ENCODE measurements at places on chromosomes 5 and 9.

DNA sequence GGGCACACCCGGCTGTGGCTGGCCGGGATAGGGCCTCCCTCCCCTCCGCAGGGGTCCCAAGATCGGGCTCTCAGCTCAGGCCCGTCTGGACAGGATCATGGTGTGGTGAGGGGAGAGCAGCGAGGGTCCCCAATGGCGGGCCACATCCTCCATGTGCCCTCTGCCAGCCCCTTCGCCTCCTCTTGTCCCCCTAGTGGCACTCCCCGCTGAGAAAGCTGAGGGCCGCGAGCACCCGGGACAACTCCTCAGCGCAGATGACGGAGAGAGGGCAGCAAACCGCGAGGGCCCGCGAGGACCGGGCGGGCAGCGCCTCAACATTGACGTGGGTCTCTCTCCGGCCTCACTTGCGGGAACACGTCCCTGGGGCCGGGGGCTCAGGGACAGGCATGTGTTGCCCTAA, 24.6 kb downstream of the NKD2 start:
- no peak for DNase-seq

GRCh38 chr9:13576101-13576500, 296.6 kb upstream of the MPDZ start:
- DNase-seq = no peak

DNA sequence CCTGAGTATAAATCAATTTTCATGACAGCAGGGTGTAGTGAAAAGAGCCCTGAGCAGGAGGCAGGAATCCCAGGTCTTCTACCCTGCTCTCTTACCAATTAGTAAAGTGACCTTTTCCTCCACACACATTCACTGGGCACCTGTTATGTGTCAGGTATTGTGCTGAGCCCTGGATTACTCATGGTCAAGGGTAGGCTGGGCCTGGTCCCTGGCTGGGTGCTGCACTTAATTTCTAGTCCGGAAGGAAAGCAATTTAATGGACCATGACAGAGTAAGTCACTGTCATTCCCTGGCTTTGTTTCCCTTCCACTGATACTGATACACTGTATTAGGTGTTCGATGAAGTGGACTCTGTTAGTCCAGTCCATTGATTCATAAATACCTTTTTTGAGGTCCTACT, 29.1 kb upstream of the BRINP1 start:
- no peak for DNase-seq

DNA sequence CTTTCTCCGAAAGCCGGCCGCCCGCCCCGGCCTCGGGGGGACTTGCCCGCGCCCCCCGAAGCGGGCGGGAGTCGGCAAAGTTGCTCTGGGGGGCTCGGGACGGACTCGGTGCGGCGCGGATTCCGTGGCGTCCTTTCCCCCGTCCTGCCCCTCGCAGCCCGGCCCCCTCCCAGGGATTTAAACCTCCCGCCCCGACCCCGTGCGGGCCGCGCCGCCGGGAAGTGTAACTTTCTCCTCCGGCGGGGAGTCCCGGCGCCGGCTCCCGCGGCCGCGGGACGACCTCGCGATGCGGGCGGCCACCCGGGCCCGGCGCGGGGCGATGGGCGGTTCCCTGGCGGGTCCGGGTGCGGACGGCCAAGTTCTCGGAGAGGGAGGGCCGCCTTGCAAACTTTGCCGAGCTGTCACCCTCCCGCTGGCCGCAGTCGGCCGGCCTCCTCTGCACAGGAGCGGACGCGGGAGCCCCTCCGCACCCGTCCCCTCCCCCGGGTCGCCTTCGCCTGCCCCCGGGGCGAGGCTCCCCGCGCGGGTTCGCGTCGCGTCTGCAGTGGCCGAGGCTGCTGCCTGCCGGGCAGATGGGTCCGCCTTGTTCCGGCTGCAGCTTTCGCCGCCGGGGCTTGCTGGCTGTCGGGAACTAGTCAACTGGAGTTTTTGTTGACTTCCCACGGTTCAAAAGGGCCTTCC, 732 bp downstream of the PBX3 start:
- DNase-seq = no peak

GRCh38 chr9:115398313-115398650, 280.3 kb upstream of the TNC start:
- DNase-seq = no peak

DNA sequence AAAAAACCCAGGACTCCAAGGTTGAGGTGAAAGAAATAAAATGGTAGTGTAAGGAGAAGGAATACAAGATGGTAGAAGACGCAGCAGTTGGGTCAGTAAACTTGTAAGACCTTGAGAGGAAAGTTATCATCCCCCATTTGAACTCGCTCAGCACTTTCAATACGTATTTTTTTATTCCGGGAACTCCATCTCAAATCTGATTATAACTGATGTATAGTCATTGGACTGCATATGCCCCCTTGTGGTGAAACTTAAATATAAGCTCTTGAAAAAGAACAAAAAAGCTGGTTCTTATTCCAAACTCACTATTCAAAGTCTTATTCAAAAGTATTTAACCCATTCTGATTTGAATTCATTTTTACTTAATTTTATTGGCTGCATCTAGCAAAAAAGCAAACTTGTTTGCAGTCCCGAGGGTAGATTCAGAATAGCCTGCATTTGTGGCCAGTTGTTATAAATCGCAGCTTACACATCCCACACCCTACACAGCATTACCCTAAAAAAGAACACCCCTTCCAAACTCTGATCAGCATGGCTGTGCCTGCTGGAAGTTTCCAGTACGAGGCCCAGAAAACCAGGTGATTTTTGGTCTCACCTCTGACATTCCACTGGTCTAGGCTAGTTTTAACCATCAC, 118.0 kb downstream of the ESM1 start:
- peak; percentile 62 for DNase-seq

GRCh38 chr9:10876333-10876732, 263.5 kb upstream of the PTPRD start:
- DNase-seq = peak; percentile 61

GRCh38 chr5:131997026-131997726, 14.3 kb downstream of the ACSL6 start:
- no peak for DNase-seq

GRCh38 chr5:107560377-107560776, 110.4 kb downstream of the EFNA5 start:
- no peak for DNase-seq

DNA sequence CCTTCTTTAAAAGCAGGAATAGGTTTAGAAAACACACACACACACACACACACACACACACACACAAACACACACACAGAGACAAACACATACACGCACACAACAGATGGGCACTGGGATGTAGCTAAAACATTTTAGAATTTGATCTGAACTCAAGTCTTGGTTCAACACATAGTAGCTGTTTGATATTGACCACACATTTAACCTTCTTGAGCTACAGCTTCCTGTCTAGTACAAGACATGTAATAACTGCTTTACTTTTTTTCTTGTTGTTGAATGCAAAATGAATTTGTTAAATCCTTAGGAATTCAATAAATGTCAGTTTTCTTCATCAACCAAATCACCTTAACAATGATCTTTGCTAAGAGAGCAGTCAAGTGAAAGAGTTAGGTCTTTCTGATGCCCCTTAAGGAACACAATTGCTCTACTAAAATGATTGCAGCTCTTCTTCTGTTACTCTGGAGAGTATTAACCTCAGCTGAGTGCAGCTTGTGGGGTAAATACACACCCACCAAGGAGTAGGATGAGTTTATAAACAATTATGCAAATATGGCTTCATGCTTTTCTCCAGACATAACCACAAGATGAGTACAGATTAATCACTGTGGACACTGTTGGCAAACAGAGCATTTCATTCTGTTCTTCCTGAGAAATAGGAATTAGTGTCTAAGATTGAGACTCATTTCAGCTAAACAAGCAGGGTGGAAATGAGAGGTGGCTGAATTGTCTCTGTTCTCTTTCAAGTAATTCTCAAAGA, 302.9 kb upstream of the PAPPA start:
- peak; percentile 89 for DNase-seq

DNA sequence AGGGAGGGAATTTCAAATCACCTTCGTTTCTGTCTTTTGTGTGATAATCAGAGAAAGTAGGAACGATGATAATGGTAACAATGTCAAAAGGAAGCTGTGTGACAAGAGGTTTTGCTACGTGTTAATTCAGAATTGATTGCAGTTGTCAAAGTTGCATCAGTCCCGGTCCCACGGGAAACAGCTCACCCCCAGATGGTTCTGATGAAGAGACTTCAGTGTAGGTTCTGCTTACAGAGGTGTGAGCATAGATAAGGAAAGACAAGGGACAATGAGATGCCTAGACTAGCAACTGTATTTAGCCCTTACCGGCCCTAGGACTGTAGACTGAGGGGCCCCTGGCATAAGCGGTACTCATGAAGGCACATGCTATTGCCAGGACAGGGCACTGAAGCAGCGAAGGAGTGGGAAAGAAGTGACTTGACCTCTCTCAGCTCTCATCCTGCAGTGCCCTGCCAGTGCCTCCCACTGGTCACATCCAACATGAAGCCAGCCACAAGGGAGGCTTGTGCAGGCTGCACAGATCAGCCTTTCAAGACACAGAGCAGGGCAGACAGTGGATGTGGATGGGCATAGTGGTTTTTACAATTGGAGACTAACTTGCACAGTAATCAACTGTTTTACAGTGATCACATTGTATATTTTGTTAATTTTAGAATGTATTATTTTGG, 21.1 kb downstream of the PDE8B start:
- DNase-seq = no peak

GRCh38 chr5:120252839-120253238, 211.3 kb upstream of the PRR16 start:
- peak; percentile 51 for DNase-seq

GRCh38 chr5:150410524-150411244, 2.0 kb downstream of the CD74 start:
- DNase-seq = peak; percentile 62

DNA sequence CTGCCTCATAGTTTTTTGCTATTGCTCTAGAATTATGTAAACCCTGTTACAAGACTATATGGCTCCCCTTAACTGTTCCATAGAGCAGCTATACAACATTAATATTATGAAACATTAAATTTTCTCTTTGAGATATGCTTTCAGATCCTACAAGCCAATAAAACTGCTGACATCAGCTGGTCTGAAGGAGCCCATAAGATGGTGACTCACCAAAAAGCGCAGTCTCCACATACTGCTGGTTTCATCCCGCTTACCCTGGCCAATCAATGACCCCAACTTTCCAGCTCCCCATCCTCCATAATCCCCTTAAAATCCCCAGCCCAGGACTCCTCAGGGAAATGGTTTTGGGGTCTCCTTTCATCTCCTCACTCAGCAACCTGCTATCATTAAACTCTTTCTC, 172.7 kb downstream of the NSG2 start:
- no peak for DNase-seq

GRCh38 chr9:131747352-131747751, 7.5 kb upstream of the RAPGEF1 start:
- peak; percentile 42 for DNase-seq

- DNase-seq = no peak
Measured at GRCh38 chr5:76332102-76332501, 71.0 kb upstream of the IQGAP2 start.

DNA sequence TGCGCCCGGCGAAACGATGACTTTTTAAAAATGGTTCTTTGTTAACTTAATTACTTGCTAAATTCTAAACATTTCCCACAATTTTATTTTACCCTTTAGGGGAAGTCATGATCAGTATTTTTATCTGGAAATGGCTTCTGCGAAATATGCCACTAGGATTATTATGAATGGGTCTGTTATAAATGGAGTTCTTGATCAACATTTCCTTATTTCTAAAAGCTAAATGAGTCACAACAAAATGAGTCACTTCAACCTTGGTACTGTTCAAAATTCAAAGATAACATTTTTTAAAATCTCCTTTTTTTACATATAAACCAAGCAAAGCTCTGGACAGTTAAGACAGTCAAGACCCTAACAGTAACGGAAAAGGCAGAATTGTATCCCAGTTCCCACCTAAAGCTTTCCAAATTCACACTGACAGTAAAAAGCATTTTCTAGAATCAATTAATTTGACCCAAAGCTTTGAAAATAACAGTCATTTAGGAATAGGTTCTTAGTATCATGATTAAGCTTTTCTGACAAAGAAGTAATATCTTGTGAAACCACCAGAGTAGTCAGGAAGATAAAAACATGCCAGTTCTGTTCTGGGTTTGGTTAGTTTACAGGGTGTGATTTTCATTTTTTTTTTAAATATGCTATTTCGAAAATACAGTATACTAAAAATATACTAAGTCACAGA, 81.7 kb downstream of the LHFPL2 start:
- DNase-seq = no peak

GRCh38 chr9:18707061-18707461, 233.1 kb downstream of the ADAMTSL1 start:
- peak; percentile 77 for DNase-seq

DNA sequence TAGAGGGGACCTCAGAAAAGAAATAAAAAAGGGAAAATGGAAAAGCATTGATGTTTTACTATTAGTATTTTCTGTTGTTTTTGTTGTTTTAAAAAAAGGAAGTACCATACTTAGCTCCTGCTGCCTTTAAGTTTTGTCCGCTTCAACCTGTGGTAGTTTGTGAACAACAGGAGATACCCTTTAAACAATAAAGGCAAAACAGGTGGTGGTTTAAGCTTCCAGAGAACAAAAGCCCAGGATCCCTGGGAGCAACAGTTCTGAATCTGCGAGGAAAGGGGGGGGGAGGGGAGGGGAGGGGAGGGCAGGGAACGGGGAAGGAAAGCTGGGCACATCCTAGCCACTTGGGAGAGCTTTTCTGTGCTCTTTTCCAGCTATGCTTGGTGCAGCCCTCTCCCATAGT, 2.1 kb upstream of the PSIP1 start:
- no peak for DNase-seq

DNA sequence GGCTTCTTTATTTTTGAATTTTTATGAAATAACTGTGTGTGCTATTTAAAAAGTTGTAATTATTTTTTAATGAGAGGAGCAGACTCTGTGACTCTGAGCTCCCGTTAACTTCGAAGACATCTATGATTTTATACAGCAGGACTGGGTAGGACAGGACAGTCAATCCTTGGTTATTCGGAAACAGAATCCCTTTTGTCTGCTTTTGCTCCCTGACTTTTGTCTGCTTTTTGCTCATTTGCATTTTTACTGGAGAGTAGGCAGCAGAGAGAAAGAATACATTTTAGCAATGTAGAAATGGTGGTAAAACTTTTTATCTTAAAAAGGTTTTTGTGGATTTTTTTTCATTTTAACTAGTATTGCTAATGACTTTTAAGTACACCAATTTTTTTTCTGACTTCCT, 303.6 kb downstream of the ARHGAP26 start:
- DNase-seq = no peak

DNA sequence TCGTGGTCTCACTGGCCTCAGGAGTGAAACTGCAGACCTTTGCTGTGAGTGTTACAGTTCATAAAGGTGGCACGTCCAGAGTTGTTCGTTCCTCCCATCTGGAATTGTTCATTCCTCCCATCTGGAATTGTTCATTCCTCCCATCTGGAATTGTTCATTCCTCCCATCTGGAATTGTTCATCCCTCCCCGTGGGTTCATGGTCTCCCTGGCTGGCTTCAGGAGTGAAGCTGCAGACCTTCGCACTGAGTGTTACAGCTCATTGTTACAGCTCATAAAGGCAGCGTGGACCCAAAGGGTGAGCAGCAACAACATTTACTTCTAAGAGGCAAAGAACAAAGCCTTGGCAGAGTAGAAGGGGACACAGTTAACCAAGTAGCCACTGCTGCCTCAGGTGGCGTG, 69.1 kb downstream of the GCNT1 start:
- peak; percentile 85 for DNase-seq

All from fibroblast of skin of abdomen (primary cell).